ENCODE measurements at places on chromosomes 1 and 21.

GRCh38 chr1:35097224-35097623 is 18.0 kb downstream of the ZMYM1 start:
- DNase-seq = no peak

- DNase-seq = no peak
Measured at GRCh38 chr1:30462826-30463425, 260.5 kb downstream of the MATN1 start.

GRCh38 chr1:24586119-24586518 is 30.2 kb downstream of the NCMAP start:
- no peak for DNase-seq

DNA sequence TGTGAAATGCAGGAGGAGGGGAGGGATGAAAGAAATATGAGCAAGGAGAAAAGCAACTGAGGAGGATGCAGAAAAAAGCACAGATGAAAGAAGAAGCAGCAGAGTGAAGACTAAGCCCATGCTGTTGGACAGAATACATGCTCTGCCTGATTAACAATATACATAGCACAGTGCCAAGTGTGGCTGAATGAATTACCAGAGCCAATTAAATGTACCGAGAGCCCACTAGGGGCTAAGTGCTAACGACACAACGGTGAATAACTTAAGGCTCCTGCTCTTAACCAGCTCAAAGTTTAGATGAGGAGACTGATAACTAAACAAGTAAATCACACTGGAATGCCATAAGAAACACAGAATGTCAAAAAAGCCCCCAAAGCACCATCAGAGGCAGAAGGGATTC is 15.6 kb downstream of the CADM3 start:
- no peak for DNase-seq

DNA sequence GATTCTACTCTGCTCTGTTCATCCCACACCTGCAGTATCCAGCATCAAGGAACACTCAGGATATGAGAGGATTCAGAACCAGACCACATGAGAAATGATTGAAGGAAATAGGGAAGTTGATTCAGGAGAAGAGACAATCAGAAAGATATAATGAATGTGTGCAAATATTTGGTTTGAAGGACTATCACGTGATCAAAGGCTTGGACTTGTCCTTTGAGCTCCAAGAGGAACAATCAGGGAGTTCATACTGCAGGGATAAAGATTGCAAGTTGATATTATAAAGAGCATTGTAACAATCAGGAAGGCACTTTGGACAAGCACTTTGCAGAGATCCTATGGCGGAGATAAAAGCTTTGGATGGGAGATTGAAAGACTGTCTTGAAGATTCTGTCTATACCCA is 13.9 kb upstream of the PIGM start:
- no peak for DNase-seq

- no peak for DNase-seq
Measured at GRCh38 chr1:172761581-172762486, 102.9 kb downstream of the FASLG start.

GRCh38 chr1:111571987-111572386 is 47.6 kb upstream of the RAP1A start:
- no peak for DNase-seq

DNA sequence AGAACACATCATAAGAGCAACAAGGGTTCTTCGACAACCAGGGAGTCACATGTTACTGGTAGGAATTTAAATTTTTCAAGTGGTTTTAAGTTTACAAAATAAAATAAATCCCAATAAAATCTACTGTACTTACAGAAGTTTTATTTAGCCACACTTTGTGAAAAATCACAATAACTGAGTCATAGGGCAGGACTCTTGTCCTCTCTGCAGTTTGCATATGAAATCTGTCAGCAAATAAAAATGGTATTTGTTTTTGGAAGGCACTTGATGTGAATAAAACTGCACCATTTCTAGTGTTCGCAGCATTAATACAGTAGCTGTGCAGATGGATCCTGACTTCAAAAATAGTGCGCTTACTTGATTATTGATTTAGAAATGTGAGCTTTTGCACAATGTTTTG is 150.4 kb downstream of the LBR start:
- DNase-seq = no peak

DNA sequence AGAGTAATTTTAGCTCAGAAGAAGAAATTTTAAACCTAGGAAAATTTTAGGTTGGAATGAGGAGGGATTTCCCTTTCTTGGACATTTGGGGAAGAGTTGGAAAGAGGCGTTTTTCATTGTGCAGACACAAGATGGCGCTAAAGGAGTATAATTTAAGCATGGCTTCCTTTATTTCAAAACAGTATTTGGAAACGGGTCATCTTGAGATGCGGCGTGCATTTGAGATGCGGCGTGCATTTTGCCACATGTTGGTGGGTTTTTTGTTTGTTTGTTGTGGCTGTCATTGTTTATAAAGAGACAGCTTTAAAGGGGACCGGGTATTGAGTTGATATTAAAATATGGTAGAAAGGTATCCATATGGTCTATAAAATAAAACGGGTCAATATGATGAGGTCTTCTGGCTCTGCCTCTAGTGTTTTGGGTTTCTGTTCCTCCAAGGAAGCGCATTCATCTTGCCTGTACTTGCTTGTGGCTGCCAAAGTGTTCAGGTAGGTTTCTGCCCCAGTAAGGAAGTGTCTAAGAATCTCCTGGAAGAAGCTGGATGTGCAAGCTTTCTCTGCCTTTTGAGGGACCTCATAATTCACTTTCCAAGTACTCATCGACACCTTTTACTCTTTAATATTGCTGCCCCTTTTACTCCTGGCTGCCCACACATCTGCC is 210.3 kb downstream of the SLC35F3 start:
- peak; percentile 6 for DNase-seq

- DNase-seq = no peak
Measured at GRCh38 chr1:109270623-109271317, 12.2 kb downstream of the PSRC1 start.

- DNase-seq = no peak
Measured at GRCh38 chr1:91749788-91750231, 136.1 kb downstream of the TGFBR3 start.

DNA sequence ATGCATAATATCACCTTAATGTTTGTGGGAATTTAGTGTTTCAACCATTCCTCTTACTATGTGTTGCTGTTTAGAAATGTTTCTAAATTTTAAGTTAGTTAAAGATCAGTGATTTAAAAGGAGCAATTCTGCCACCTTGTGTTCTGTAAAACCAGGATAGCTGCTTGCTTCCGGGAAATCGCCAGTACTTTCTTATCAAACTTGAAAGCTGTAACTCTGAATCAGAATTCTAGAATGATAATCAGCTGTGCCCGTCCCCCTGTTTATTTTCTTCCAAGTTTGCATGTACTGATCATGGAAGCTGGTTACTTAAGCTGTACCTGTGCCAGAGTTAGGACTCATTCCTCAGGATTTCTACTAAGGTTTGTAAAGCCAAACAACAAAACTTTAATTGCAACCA is 656.4 kb downstream of the LTN1 start:
- DNase-seq = peak; percentile 31

DNA sequence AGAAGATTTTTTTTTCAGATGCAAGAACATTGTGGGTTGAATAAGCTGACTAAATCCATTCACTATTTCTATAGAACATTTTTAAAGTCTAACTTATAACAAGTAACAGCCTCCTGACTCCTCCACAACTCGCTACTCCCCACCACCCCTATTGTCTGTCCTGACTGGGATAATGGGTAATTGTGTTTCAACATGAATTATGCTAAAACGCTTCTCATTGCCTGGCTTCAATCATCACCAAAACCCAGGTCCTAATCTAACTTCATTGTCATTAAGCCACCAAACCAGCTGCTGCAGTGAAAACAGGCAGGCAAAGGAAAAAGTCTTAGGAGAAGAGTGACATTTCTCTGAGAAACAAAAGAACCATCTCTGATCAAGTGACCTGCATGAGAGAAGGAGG is 30.0 kb downstream of the TNR start:
- DNase-seq = no peak

DNA sequence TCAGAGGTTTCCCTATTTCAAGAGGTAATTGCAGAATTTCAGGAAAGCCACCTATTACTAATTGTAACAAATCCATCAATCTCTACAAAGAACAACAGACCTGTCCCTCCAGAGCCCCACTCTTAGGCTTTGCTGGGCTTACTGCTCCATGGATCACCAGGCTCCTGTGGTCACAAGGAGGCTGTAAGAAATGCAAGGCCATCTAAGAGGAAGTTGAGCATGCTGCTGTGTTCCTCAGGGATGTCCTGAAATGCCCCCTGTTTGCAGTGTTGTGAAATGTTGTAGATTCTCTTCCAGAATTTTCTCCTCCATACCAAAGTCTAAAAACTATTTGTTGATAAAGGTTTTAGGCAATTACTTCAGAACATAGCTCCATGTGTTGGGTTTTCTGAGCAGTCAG is 24.4 kb upstream of the DUSP23 start:
- no peak for DNase-seq

DNA sequence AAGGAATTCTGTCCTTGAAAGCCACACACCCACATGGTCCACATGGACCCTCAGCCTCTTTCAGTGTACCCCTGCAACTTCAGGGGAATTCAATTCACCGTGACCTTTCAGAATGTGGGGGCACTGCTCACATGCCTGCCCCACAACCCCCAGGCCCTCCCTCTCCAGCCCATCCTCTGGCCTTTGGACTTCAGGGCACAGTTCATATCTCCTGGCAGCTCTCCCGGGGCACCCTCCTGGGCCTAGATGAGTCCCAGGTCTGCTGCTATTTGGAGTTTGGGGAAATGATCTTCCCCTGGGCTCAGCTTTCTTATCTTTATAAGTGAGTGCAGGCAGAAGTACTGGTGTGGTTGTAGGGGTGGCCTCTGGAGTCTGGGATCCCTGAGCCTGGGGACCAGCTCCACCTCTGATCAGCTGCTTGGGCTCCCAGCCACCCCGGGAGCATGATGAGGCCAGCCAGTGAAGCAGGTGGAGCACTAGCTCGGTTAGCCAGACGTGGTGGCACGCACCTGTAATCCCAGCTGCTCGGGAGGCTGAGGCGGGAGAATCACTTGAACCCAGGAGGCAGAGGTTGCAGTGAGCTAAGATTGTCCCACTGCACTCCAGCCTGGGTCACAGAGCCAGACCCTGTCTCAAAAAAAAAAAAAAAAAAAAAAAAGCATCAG is 15.8 kb downstream of the C1orf167 start:
- DNase-seq = no peak

DNA sequence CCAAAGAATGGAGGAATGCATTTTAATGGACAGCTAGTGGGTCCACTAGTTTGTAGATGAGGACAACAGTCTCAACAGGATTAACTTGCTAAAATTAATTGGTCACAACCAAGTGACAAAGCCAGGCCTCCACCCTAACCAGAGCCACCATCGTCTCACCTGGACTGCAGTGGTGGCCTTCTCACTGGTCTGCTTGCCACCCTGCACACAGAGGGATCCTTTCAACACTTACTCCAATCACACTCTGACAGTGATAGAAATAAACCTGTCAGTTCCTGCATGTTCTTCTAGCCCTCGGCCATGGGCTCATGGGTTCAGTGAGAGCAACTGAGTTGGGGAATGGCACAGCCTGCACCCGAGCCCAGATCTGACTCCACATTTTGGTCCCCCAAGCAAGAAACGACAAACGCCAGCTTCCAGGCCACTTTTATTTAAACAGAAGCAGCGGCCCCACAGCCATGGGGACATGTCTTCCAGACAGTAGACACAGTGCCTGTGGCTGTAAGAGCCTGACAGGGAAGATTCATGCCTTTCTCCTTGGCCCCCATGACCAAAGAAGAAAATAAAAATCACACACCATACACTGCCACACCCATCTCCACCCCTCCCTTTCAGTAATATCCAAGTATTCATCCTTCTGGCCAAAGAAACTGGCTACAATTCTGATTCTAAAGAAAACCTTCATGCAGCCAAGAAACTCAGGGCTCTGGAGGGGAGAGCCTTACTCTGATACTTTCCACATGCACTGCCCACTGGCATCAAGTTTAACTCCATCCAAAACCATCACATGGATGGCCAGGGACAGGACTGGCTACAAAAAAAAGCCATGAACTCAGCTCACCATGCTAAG is 37.6 kb downstream of the DHCR24 start:
- no peak for DNase-seq

GRCh38 chr1:211828584-211829342 is 1.8 kb downstream of the LPGAT1 start:
- DNase-seq = no peak

DNA sequence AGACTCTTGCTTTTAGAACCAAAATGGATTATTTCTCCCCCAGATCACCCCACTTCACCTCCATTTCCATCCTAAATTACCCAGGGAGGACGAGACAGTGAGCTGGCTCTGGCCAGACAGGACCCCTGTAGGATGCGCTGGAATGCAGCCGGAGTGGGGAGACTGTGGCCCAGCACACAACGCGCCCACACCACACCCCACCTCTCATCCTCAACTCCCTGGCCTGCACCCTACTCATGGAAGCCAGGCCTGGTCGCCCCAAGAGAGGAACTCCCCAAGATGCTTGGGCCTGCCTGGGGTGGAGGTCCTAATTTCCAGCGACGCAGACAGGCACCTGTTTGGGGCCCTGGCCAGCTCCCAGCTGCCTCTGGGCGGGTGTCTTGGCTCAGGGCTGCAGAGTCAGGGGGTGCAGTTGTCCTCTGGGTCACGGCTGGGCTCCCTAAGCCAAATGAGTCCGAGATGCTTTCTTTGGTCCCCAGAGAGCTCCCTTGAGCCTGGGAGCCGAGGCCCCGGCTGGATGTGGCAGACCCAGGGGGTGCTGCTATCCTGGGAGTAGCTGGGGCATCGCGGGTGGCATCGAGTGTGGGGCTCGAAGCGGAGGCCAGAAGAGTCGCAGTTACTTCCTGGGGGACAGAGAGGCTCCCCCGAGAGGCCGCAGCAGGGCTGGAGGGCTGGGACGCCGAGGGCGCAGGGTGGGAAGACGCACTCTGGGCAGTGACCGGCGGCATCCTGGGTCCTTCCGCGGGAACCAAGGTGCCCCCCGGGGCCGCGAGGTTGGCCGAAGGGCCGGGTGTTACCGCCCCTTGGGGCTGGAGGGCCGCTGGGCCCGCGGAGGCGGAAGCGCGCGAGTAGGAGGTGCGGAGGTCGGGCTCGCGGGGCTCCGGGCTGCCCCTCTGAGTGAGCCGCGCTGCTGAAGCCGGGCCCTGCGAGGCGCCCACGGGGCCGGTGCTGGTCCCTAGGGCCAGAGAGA is 10.4 kb downstream of the CLEC20A start:
- no peak for DNase-seq

- DNase-seq = no peak
Measured at GRCh38 chr1:56068908-56069307, 510.5 kb downstream of the PLPP3 start.

GRCh38 chr1:166843769-166844596 is 4.7 kb downstream of the POGK start:
- DNase-seq = no peak

DNA sequence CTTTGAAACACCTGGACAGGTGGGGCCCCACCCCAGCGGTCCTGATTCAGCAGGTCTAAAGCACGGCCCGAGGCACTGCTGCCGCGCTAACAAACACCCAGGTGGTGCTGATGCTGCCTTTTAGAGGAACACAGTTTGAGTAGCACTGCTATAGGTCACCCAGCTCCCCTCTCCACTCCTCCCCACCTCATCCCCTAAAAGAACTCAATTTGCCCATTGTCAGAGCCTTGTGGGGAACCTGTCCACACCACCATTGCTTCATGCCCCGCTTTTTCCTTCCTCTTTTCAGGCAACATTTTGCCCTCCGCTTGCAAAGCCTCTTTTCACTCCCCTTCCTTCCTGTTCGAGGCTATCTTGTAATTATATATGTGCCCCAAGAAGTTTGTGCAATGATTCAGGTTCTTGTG is 26.2 kb upstream of the PADI4 start:
- DNase-seq = no peak

All from retinal pigment epithelial cell (primary cell).